ENCODE measurements at places on chromosomes 4 and X. TPM values are rescaled to one million over a fixed set of nuclear protein-coding genes. Genes with fewer than 3 reads are reported as not detected.

CT55 gene
- total RNA-seq, result not detected

TMEM271 gene
- not detected for total RNA-seq

FRMPD3 gene
- total RNA-seq, result 0.10 TPM

MAGEB2 gene
- not detected for total RNA-seq

ARHGEF6 gene
- total RNA-seq, result 0.19 TPM

CYTL1 gene
- not detected for total RNA-seq
